ENCODE measurements at places on chromosomes 12 and 14.

DNA sequence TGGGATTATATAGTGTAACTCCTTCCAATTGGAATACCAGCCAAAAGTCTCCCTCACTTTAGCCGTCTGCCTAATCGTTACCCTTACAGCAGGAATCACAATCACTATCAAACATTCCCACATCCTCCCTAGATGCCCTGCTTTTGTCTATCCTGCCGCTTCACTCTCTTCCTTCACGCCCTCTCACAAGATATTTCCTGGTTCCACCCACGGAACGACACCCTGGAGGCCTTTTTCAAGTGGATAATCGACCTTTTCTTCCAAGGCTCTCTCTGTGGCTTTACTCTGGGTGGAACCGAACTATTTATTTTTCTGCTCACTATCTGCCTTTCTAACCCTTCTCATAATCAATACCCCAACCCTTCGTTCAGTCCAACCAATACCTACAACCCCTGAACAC is 58.9 kb downstream of the MOK start:
- no peak for DNase-seq

DNA sequence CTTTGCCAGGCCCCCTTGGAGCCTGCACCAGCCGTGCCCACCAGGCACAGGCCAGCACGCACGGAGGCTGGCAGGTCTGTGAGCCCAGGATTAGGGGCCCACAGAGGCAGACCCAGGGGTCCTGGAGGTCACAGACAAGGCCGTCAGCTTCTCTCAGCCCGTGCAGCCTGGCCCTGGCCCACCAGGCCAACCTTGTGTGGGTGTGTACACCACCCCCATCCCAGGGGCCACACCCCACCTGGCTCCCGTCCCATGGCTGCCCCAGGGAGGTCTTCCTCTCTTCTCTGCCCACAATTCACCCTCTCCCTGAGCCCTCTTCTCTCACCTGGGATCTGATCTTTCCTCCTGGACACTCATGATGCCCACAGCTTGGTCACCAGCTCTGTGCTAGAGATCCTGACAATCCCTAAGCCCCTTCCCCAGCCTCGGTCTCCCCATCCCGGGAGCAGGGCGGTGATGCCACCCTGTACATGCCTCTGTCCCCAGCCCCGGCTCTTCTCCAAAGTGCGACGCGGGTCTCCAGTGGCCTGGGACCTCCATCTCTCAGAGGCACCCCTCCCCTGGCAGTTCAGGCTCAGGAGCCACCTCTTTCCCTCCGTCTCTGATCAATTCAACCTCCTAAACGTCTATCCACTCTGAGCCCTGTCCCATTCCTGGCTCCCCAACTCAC is 31.1 kb upstream of the GPR132 start:
- DNase-seq: no peak

DNA sequence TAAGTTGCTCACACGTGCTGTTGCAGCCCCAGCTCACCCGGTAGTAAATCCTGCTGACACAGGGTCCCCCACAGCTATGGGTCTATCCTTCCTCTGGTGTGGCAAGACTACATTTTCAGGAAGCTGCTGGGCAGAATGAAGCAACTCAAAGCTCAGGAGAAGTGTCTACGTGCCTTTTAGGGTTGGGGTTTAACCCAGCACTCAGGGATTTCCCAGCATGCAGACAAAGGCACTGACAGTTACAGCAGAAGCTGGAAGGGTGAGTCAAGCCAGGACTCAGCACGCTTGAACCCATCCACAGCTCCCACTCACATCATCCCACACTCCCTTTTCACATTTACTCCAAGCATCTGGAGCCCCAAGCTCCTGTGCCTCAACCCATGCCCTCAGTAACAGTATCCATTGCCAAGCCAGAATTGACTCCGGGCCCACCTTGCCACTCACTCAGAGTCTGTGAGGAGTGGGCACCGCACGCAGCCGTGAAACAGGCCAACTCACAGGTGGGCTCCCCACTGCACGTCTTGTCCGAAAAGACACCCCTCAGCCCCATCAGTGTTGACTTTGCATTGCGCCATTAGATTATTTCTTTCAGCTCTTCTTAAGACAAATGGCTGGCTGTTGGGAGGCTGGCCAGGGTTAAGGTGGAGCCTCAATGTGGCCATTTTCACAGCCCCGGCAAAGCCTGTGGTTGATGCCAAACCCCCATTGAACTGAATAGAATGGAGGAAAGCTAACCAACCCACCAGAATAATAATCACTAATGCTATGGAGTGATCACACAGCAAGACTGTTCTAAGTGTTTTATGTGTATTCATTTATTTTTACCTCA is 59.6 kb downstream of the ZFP36L1 start:
- DNase-seq: no peak

- no peak for DNase-seq
Measured at GRCh38 chr14:72517736-72518135, 376.2 kb downstream of the DPF3 start.

Measured in HAP-1 (cell line).